ENCODE measurements at places on chromosomes 16 and 17.

- no peak for DNase-seq
Observed at GRCh38 chr17:17073030-17073564, 30.8 kb downstream of the MPRIP start.

DNA sequence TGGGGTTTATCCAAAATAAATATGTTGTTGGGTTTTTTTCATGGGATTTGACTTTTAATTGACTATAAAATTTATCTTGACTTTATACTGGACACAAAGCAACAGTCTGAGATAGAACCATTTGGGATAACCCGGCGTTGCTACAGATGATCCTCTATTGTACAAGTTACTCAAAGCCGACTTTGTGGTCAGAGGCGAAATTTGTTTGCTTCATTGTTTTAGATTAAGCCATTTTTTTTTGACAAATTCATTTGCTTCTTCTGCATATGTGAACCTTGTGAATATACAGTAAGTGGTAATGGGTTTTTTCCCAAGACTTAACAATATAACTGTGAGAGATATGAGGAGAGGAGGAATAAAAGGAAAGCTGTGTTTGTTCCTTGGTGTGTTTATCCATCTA is 11.8 kb downstream of the MYO1D start:
- DNase-seq: no peak

DNA sequence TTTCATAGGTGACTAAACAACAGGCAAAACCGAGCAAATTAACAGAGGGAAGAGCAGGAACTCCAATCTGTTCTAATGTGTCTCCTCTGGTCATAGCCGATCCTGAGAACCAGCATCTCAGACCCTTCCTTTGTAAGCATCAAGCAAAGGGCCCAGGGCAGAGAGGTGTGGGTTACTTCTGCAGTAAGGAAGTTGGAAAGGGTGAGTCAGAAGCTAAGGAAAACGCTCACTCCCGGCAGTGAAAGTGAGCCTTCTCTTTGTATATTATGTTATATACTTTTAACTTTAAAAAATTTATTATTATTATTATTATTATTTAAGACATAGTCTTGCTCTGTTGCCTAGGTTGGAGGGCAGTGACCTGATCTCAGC is 77.7 kb downstream of the MRM3 start:
- DNase-seq: no peak

DNA sequence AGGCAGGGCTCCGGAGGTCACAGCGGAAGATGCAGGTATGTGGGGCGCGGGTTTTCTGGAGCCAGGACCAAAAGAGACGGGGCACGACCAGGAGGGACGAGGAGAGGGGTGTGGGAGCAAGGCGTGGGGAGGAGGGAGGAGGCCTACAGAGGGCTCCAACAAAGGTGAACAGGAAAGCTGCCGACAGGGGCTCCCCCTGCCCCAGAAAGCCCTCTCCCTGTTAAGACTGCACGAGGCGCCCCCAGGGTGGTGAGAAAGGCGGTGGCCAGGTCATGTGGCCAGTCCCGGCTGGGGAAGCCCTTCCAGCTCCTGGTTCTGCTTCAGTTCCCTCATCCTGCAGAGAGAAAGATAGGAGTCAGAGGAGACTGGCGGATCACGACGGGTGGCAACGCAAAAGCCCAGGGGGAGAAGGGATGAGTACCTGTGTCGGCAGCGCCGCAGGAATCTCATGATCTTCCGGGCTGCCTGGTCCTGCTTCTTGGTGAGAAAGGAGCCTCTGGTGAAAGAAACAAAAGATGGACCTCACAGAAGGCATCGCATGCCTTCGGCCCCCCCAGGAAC is 949 bp upstream of the SPAG7 start:
- DNase-seq: no peak

GRCh38 chr16:66036184-66036583 is 330.3 kb upstream of the CDH5 start:
- no peak for DNase-seq

DNA sequence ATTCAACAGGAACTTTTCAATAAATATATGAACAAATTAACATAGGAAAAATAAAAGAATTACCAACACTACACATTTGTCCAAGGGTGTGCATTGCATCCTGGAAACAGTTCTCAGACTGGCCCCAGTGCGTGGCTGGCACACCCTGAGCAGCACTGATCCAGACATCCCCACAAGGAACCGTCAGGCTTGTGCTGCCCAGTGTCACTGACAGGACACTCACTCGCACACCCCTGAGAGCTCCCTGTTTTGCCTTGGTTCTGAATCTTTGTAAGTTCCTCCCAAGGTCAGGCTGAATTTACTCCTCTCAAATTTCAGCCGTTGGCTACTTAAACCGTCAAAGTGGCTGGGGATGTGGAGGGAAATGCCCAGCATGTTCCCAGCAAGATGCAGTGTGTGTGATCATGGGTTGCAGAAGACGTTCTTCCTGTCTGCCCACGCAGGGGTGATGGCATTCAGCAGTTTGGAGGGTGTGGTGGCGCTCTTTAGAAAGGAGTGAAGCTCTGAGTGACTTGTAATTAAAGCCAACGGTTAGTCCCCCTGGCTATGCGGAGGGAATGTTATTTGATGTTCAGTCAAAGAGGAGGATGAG is 1.7 kb downstream of the MT2A start:
- DNase-seq: peak; percentile 52

DNA sequence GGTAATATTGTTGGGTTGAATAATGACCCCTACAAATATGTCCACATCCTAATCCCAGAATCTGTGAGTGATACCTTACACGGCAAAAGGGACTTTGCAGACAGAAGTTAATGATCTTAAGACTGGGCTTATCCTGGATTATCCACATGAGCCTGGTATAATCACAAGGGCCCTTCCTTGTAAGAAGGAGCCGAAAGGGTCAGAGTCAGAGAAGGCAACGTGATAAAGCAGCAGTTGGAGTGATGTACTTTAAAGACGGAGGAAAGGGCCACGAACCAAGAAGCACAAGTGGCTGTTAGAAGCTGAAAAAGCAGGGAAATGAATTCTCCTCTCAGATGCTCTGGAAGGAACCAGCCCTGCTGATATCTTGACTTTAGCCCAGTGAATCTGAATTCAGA is 137.8 kb downstream of the UTP18 start:
- DNase-seq: no peak

DNA sequence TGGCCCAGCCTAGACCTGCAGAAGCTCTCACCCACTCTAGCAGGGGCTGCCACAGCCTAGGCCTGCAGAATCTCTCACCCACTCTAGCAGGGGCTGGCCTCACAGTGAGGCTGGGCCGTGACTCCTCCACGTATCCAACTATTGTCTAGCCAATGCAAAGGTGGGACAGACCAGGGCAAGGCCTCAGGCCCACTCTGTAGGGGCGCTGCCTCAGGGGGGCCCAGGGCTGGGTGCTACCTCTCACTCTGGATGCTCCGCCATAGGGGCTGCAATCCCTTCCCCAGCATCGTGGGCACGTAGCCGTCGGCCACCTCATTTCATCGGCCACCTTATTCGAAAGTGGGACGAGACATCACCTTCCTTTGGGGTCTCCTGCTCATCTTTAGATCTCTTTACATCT is 51.7 kb downstream of the RPH3AL start:
- DNase-seq: no peak

DNA sequence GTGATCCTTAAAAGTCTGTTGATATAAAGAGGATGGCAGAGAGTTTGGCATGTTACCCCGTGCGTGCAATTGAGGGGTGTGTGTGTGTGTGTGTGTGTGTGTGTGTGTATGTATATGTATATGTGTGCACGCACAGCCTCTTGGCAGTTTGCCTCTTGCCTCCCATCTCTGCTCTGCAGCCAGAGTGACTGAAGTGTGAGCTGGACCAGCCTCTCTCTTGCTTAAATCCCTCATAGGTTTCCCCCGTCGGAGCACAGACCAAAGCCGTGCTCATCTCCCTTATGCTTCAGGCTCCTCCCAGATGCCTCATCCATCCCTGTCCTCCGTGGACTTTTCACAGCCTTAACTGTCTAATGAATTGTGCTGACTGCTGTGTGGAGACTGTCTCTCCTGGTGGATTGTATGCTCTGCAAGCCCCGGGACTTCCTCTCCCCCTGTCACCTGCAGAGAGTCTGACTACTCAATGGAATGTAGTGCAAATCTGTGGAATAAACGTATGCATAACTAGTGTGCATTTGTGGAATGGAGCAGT is 413.5 kb downstream of the CPPED1 start:
- DNase-seq: no peak

DNA sequence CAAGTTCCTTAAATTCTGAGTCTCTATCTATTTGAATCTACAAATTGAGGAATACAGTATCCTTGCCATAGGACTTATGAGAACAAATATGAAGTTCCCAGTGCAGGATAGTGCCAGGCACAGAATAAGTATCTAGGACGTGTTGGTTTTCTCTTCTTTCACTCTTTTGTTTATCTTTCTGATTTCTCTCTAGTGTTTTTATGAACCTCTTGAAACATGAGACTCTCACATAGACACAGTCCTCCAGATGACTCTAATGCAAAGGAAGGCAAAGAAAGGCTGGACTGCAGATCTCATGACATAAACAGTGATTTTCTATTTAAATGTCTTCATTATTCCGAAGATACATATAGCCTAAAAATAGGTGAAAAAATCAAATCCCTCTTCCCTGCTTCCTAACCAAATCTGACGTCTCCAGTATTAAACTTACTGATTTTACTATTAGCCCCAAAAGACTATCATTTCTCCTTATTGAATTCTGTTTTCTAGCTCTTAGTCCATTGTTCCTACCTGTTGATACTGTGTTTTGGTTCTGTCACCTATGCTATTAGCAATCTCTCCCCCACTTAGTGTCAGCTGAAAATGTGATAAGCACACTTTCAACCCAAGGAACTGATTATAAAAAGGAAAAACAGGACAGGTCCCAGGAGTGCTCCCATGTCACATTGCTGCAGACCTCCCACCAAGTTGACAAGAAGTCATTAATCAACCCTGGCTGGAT is 24.9 kb upstream of the ADAMTS18 start:
- DNase-seq: no peak

- DNase-seq: no peak
Observed at GRCh38 chr17:78182504-78182903, 4.3 kb downstream of the TK1 start.

DNA sequence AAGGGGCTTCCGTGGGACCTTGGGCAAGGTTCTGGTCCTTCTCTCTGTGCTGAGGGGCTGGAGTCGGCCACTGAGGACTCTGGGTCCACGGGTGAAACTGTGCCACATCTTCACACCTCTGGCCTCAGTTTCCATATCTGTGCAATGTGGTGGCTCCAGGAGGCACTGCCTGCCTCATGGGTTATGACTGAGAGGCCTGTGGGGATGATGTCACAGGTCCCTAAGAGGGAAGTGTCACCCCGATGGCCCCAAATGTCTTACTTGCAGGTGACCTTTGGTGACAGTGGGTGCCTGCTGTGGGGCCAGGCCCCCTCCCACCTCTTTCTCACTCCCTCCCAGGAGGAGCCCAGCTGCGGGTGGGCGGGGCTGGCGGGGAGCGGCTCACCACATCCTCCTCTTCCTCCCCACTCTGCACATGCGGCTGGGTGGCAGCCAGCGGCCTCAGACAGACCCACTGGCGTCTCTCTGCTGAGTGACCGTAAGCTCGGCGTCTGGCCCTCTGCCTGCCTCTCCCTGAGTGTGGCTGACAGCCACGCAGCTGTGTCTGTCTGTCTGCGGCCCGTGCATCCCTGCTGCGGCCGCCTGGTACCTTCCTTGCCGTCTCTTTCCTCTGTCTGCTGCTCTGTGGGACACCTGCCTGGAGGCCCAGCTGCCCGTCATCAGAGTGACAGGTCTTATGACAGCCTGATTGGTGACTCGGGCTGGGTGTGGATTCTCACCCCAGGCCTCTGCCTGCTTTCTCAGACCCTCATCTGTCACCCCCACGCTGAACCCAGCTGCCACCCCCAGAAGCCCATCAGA is at the start of gene IL21R:
Gene IL21R, plus strand, starts transcription at position 407 of the 801 bp plus-strand sequence. CDS start 27,898 bp downstream, outside the sequence.
- DNase-seq: no peak

- DNase-seq: no peak
Observed at GRCh38 chr17:10115536-10115932, 82.9 kb downstream of the GAS7 start.

- DNase-seq: no peak
Observed at GRCh38 chr16:30533748-30534367, 800 bp downstream of the ZNF747 start.

- DNase-seq: no peak
Observed at GRCh38 chr17:60959696-60960095, 282.0 kb downstream of the BCAS3 start.

GRCh38 chr16:24610416-24610755 is 71.0 kb downstream of the RBBP6 start:
- no peak for DNase-seq

- no peak for DNase-seq
Observed at GRCh38 chr16:88539261-88539651, 30.9 kb upstream of the ZC3H18 start.

- DNase-seq: no peak
Observed at GRCh38 chr17:4476511-4477070, 22.1 kb upstream of the SPNS2 start.

DNA sequence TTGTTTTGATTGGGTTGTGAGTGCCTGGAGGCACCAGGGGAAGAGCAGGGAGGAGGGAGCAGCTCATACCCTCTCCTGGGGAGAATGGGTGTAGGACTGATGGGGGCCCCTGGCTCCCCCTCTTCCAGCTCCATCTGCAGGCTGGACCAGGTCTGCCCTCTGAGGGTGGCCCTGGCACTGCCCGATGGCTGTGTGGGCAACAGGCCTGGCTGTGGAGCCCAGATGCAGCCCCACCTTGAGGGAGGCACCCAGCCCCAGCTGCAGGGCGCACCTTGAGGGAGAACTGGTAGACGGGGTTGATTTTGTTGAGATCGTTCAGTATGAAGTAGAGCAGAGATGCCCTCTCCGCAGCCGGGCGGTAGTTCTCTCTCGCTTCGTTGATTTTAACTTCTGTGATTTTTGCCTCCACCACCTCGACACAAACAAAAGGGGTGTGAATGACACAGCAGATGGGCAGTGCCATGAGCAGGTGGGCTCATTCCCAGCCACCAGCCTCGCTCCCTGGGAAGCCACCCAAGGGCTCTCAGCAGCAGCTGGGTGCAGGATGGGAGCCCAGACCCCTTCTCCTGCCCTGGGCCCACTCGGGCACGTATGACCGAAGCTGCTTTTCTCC is 71.6 kb downstream of the PGS1 start:
- DNase-seq: no peak

DNA sequence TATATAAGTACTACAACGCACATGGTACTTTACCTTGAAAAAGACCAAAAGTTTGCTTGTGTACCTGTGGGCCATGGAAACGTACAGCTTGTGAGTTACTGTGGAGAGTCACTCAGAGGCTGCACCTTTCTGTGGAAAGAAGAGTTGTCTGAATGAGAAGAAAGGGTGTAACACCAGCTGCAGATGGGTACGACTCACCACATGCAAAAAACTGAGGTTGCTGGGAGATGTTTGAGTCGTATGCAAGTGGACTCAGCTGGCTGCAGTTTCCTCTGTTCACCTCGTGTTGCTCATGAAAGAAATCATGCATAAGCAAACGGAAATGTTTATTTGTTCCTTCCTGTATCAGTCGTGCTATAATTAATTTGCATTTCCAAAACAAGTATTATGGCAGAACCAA is 22.4 kb upstream of the DYNLRB2 start:
- no peak for DNase-seq

Measured in GM04503 (cell line).